ENCODE measurements at places on chromosomes 3 and 15.

DNA sequence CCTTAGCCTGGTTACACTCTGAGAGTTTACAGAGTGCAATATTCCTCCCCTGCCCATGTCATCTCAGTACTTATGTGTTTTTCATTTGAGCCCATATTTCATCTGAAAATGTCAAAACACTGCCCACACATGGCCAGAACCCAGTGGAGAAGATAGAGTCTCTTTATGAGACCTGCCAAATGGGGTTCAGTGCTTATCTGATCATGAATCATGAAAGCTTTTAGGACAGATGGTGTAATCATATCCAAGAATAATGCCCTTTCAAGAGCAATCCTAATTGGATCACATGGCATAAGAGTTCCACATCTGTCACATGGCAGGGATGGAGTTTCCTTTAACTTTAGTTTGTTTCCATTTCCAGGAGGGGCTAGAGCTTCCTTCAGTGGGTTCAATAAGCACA is 77.2 kb upstream of the AGBL1 start:
- no peak for DNase-seq

DNA sequence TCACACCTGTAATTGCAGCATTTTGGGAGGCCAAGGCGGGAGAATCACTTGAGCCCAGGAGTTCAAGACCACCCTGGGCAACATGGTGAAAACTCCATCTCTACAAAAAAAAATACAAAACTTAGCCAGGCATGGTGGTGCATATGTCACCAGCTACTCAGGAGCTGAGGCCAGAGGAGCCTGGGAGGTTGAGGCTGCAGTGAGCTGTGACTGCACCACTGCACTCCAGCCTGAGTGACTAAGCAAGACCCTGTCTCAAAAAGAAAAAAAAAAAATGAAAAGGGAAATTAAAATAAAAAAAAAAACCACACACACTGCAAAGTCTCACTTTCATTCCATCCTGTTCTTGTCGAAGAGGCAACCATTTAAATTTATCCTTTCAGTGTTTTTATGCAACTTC is 100.8 kb upstream of the PIAS1 start:
- no peak for DNase-seq

- DNase-seq = no peak
Measured at GRCh38 chr3:65635657-65636056, 403.1 kb downstream of the MAGI1 start.

DNA sequence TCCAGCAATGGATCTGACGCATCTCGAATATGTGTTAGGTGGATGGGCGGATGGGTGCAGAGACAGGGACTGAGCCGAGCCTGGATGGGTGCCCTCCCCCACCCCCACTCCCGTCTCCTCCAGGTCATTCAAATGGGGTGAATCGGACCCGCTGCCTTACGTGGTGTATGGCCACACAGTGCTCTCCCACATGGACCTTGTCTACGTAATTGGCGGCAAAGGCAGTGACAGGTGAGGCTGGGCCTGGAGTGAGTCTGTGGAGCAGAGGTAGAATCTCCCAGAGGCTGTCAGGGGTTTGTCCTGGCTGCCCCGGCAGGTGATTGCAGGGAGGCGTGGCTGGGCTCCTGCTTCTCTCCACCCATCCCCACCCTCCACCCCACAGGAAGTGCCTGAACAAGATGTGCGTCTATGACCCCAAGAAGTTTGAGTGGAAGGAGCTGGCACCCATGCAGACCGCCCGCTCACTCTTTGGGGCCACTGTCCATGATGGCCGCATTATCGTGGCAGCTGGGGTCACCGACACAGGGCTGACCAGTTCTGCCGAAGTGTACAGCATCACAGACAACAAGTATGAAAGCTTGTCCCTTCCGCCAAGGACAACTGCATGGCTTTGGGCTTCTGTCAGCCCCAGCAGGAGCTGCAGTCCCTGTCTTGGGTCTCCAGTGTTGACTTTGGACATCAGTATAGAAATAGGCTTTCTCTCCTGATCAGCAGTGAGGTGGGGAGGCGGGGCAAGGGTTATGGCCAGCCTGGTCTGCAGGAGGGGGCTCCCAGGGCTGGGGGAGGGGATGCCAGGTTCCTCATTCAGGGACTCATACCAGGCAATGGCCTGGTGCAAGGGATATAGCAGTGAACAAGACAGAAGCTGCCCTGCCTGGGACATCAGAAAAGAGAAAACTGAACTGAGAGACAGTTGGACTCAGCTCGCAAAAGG is 3.4 kb downstream of the KLHL40 start:
- DNase-seq = no peak
